ENCODE measurements at places on chromosomes 16 and 17. TPM values are rescaled to one million over a fixed set of nuclear protein-coding genes. Genes with fewer than 3 reads are reported as not detected.

SECTM1 gene
- total RNA-seq, result 56.0 TPM

NIP7 gene
- 28.3 TPM for total RNA-seq

ZSCAN10 gene
- not detected for total RNA-seq

ST6GALNAC2 gene
- 6.4 TPM for total RNA-seq

CCL17 gene
- not detected for total RNA-seq

EPN3 gene
- 20.5 TPM for total RNA-seq

CNGB1 gene
- total RNA-seq, result 0.04 TPM

GRCh38 chr17:31444026-31444425, 52.6 kb downstream of the RAB11FIP4 start:
- no peak overlapping the region for H3K4me3 ChIP-seq
- DNase-seq, result no peak
- H3K4me1 ChIP-seq, result no peaks in the 10 kb centered on the region
- no peaks in the 10 kb centered on the region for H3K36me3 ChIP-seq
- H3K27ac ChIP-seq, result no peak overlapping the region
- H3K27me3 ChIP-seq, result no peaks in the 10 kb centered on the region

GRCh38 chr16:81618661-81619060, 160.4 kb upstream of the PLCG2 start:
- DNase-seq, result no peak
- peaks cover 11% of the 10 kb centered on the region for H3K36me3 ChIP-seq
- no peaks in the 10 kb centered on the region for H3K4me1 ChIP-seq
- no peak overlapping the region for H3K4me3 ChIP-seq
- no peaks in the 10 kb centered on the region for H3K27me3 ChIP-seq

DNA sequence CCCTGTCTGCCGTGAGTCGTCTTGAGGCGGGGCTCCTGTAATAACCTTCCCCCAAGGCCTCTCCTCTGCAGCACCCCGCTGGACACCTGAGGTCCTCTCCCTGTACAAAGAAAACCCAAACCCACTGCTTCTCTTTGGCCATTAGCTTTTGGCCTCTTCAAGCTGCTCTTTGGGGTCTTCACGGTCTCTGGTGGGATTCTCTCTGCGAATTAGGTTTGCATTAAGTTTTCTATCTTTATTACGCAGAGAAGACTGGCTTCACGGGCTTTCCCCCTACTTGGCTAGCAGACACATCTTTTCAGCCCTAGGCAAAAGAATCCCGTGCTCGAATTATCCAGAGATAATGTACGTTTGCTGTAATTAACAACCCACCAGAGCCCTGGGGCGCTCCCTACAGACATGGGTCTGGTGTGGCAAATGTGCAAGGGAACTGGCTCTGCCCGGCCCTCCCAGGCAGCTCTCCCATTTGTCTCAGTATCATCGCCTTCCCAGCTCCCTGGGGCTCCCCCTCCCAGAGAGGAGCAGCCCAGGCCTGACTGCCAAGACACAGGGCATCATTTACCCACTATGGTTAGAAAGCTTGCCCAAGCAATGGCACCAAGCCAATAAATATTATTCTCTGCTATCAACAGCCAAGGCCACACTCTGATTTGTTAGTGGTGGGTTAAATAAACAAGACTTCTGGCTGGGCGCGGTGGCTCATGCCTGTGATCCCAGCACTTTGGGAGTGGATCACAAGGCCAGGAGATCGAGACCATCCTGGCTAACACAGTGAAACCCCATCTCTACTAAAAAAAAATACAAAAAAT, 24.7 kb upstream of the KLHDC4 start:
- H3K27ac ChIP-seq, result peak overlapping the region; percentile 76
- no peaks in the 10 kb centered on the region for H3K36me3 ChIP-seq
- peaks cover 17% of the 10 kb centered on the region for H3K4me1 ChIP-seq
- H3K27me3 ChIP-seq, result no peaks in the 10 kb centered on the region
- no peak overlapping the region for H3K4me3 ChIP-seq
- peak; percentile 44 for DNase-seq

- no peak overlapping the region for H3K4me3 ChIP-seq
- no peaks in the 10 kb centered on the region for H3K36me3 ChIP-seq
- H3K27ac ChIP-seq, result peak overlapping the region; percentile 56
Observed at GRCh38 chr17:50171371-50172071, 5.7 kb downstream of the SGCA start.

GRCh38 chr16:21663889-21664647, at the start of gene OTOA:
TSS of gene OTOA (plus strand) at chr16:21663968. CDS start at chr16:21678515, 14,547 bp downstream.
- no peaks in the 10 kb centered on the region for H3K4me1 ChIP-seq
- no peaks in the 10 kb centered on the region for H3K36me3 ChIP-seq
- no peaks in the 10 kb centered on the region for H3K27me3 ChIP-seq
- no peak for DNase-seq

GRCh38 chr17:67427424-67427823, 50.3 kb downstream of the PITPNC1 start:
- no peaks in the 10 kb centered on the region for H3K36me3 ChIP-seq
- H3K4me1 ChIP-seq, result peaks cover 21% of the 10 kb centered on the region
- H3K4me3 ChIP-seq, result no peak overlapping the region

- H3K36me3 ChIP-seq, result no peaks in the 10 kb centered on the region
- H3K27ac ChIP-seq, result no peak overlapping the region
- no peak overlapping the region for H3K4me3 ChIP-seq
- no peaks in the 10 kb centered on the region for H3K4me1 ChIP-seq
Observed at GRCh38 chr16:56916571-56917403, 15.2 kb upstream of the HERPUD1 start.

- DNase-seq, result no peak
- no peaks in the 10 kb centered on the region for H3K4me1 ChIP-seq
Observed at GRCh38 chr17:75738218-75738802, 17.1 kb downstream of the ITGB4 start.

- peaks cover 50% of the 10 kb centered on the region for H3K36me3 ChIP-seq
- no peak overlapping the region for H3K27ac ChIP-seq
- H3K27me3 ChIP-seq, result no peaks in the 10 kb centered on the region
- H3K4me1 ChIP-seq, result peaks cover 3% of the 10 kb centered on the region
- H3K4me3 ChIP-seq, result no peak overlapping the region
Observed at GRCh38 chr17:62045517-62045916, 19.6 kb downstream of the MED13 start.

DNA sequence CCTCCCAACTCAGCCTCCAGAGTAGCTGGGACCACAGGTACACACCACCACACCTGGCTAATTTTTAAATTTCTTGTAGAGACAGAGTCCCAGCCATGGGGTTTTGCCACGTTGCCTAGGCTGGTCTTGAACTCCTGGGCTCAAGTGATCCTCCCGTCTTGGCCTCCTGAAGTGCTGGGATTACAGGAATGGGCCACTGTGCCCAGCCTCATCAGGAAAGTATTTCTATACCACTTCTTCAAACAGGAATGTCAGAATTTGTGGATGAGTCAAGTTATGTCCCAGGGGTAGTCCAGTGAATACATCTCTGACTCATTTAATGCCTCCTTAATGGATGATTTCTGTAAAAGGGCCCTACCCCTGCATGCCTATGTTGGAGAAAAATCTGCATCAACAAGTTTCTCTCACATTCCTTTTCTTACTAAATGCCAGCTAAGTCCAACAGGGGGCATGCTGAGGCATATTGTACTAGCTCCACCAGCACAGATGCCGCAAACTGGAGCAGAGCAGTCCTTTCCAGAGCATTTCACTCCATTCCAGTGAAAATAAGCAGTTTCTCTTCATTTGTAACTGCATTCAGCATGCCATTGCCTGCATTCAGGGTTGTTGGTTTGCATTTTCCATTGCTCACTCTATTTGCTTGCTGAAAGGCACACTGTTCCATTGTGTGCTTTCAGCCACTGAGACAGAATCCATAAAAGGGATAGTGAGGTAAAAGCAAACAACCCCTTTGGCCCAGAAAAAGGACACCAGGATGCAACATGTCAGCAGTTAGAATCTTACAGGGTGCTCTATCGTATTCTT, 5.3 kb upstream of the CAVIN1 start:
- no peak overlapping the region for H3K4me3 ChIP-seq
- no peaks in the 10 kb centered on the region for H3K4me1 ChIP-seq
- H3K27me3 ChIP-seq, result no peaks in the 10 kb centered on the region
- H3K36me3 ChIP-seq, result no peaks in the 10 kb centered on the region
